ENCODE measurements at places on chromosomes 13 and 19. TPM values are rescaled to one million over a fixed set of nuclear protein-coding genes. Genes with fewer than 3 reads are reported as not detected.

Gene SLC25A41
- polyA plus RNA-seq = 0.25 TPM

Gene SPATA13
- polyA plus RNA-seq = 67.6 TPM

Gene A1BG
- 1.6 TPM for polyA plus RNA-seq

Gene ZNF439
- polyA plus RNA-seq = 30.8 TPM

Gene FCAR
- 0.11 TPM for polyA plus RNA-seq

Gene PARP4
- polyA plus RNA-seq = 47.6 TPM

Gene SLC8A2
- polyA plus RNA-seq = 0.21 TPM

Gene RASIP1
- polyA plus RNA-seq = 16.6 TPM

Gene NRTN
- polyA plus RNA-seq = 1.6 TPM

Gene GTF2F1
- polyA plus RNA-seq = 104 TPM

Gene C1QTNF9
- 0.32 TPM for polyA plus RNA-seq

Gene LENG9
- 3.4 TPM for polyA plus RNA-seq

Gene NCAN
- polyA plus RNA-seq = not detected

Gene KLF1
- polyA plus RNA-seq = 0.40 TPM

Gene ZFP36
- 22.1 TPM for polyA plus RNA-seq

Gene CYSLTR2
- 0.65 TPM for polyA plus RNA-seq

Gene SMIM17
- polyA plus RNA-seq = 2.3 TPM

Gene HIPK4
- 0.14 TPM for polyA plus RNA-seq

Gene IL12RB1
- 0.24 TPM for polyA plus RNA-seq

Measured in left renal cortex interstitium (tissue), 4 donors.